ENCODE measurements at places on chromosomes 12 and 14. TPM values are rescaled to one million over a fixed set of nuclear protein-coding genes. Genes with fewer than 3 reads are reported as not detected.

Gene RPGRIP1
- not detected for total RNA-seq

Gene CEBPE
- total RNA-seq = not detected

Gene VTI1B
- total RNA-seq = 69.7 TPM

Gene KRT85
- total RNA-seq = not detected

Gene TUNAR
- total RNA-seq = not detected

Gene PAH
- not detected for total RNA-seq
